A549 treated with AZD2906 at 1 μM for 4 hours (cell line): ENCODE measurements at places on chromosomes 13 and 19. TPM values are rescaled to one million over a fixed set of nuclear protein-coding genes. Genes with fewer than 3 reads are reported as not detected.

ZNF708 gene
- total RNA-seq: 0.79 to 1.3 TPM (median 0.85 TPM) in 5 replicates

PLK5 gene
- 0.03 TPM in 1 of 5 replicates, not detected in the others for total RNA-seq

SLC25A41 gene
- 0.08 to 0.15 TPM (median 0.14 TPM) in 4 of 5 replicates, not detected in the other for total RNA-seq

TINCR gene
- 2.2 to 3.5 TPM (median 2.6 TPM) in 5 replicates for total RNA-seq

ZNF675 gene
- total RNA-seq: 2.7 to 4.0 TPM (median 3.0 TPM) in 5 replicates

ZNF579 gene
- 20.8 to 35.0 TPM (median 33.5 TPM) in 5 replicates for total RNA-seq

SIGLEC11 gene
- 0.09 to 0.17 TPM (median 0.09 TPM) in 5 replicates for total RNA-seq

KLF1 gene
- 0.05 TPM in 1 of 5 replicates, not detected in the others for total RNA-seq

ZNF536 gene
- total RNA-seq: 0.02 TPM in 1 of 5 replicates, not detected in the others

ZNF607 gene
- 4.4 to 5.0 TPM (median 4.6 TPM) in 5 replicates for total RNA-seq

SHANK1 gene
- total RNA-seq: 0.09 to 0.31 TPM (median 0.17 TPM) in 5 replicates

WTIP gene
- total RNA-seq: 23.6 to 38.2 TPM (median 35.0 TPM) in 5 replicates

ZGLP1 gene
- total RNA-seq: 0.79 to 2.7 TPM (median 1.7 TPM) in 5 replicates

RGL3 gene
- 1.1 to 2.1 TPM (median 1.4 TPM) in 5 replicates for total RNA-seq

TUBA3C gene
- 0.07 to 0.11 TPM (median 0.11 TPM) in 3 of 5 replicates, not detected in the others for total RNA-seq

ZNF208 gene
- total RNA-seq: not detected in 5 replicates

ZNF606 gene
- total RNA-seq: 1.6 to 2.4 TPM (median 2.3 TPM) in 5 replicates

FPR3 gene
- not detected in 5 replicates for total RNA-seq

ZNF470 gene
- total RNA-seq: 1.3 to 1.7 TPM (median 1.5 TPM) in 5 replicates

NLRP11 gene
- 0.01 to 0.03 TPM (median 0.03 TPM) in 4 of 5 replicates, not detected in the other for total RNA-seq

HIPK4 gene
- 0.28 to 0.43 TPM (median 0.33 TPM) in 5 replicates for total RNA-seq

ZSCAN5B gene
- 0.05 to 0.06 TPM in 2 of 5 replicates, not detected in the others for total RNA-seq

PSG6 gene
- 0.07 to 0.11 TPM in 2 of 5 replicates, not detected in the others for total RNA-seq

ERICH6B gene
- total RNA-seq: not detected in 5 replicates

OR7A5 gene
- not detected in 5 replicates for total RNA-seq

LGI4 gene
- total RNA-seq: 0.10 to 0.41 TPM (median 0.28 TPM) in 5 replicates

ZNF211 gene
- 5.3 to 6.4 TPM (median 6.2 TPM) in 5 replicates for total RNA-seq

CGB1 gene
- not detected in 5 replicates for total RNA-seq

ZNF441 gene
- total RNA-seq: not detected in 5 replicates

SHISA7 gene
- 0.01 TPM in 1 of 5 replicates, not detected in the others for total RNA-seq

BLOC1S3 gene
- total RNA-seq: 27.5 to 36.7 TPM (median 32.6 TPM) in 5 replicates

ZNF709 gene
- 0.01 to 0.02 TPM (median 0.02 TPM) in 3 of 5 replicates, not detected in the others for total RNA-seq

STARD13 gene
- total RNA-seq: 5.8 to 6.8 TPM (median 6.2 TPM) in 5 replicates
